ENCODE measurements at places on chromosomes 3 and 15. TPM values are rescaled to one million over a fixed set of nuclear protein-coding genes. Genes with fewer than 3 reads are reported as not detected.
A peak's percentile ranks its signal among the peaks of the same experiment; 100 is the strongest.

DNA sequence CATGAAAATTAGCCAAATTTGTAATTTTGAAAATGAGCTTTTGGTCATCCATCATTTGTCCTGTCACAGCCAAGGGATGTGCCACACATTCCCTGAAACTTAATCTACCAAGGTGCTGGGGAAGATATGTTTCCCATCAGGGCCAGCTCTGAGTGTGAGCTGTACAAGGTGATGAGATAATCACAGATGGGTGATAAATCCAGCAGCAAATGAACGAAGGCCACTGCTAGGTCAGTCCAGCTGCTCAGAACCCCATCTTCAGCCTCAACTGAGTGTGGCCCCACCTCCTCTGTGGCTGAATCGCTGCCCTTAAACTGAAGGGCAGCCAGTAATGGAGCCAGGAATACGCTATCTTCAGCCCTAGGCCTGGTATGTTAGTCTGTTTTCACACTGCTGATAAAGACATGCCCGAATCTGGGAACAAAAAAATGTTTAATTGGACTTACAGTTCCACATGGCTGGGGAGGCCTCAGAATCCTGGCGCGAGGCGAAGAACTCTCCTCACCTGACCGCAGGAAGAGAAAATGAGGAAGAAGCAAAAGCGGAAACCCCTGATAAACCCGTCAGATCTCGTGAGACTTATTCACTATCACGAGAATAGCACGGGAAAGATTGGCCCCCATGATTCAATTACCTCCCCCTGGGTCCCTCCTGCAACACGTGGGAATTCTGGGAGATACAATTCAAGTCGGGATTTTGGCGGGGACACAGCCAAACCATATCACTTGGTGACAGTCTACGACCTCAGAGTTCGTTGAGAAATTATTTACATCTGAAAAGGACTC lies 553.0 kb downstream of the NTRK3 start:
- no peak for DNase-seq

DNA sequence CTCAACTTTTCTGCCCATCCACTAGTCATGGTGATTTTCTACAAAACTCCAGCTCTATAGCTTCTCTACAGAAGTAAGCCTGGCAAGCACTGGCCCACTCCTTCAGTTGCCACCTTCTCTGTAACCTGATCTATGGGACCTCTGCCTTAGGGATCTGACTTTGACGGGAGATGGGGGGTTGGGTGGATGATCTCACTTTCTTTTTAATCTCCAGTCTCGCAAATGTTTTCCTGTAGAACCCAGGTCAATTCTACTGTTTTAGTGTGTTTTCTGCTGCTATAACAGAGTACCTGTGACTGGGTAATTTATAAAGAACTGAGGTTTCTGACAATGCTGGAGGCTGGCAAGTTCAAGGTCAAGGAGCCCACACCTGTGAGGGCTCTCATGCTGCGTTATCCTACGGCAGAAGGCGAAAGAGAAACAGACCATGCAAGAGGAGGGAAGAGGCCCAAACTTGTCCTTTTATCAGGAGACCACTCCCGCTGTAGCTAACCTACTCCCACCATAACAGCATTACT lies 189.9 kb upstream of the THRB start:
- no peak for DNase-seq

- no peak for DNase-seq
Observed at GRCh38 chr15:63967616-63968015, 78.7 kb downstream of the DAPK2 start.

PLSCR5 gene
- total RNA-seq, result not detected

DAZL gene
- total RNA-seq, result not detected

GRCh38 chr3:63344661-63345060 lies 66.6 kb downstream of the SYNPR start:
- no peak for DNase-seq

CILP gene
- not detected for total RNA-seq

DNA sequence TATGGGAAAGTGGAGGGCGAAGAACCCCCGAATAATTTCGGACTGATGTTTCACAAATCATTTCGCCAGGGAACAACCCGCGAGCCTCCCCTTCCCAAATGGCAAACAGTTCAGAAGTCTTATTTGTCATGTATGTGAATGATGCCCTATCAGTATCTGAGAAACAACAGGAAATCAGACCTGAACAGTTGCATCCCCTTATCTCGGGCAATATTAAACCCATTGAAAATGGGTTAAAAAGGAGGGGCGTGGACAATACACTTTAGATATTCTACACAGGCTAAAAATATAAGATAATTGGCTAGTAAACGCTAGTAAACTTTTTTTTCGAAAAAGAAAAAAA lies 1003.3 kb upstream of the NR2F2 start:
- peak; percentile 37 for DNase-seq

DNA sequence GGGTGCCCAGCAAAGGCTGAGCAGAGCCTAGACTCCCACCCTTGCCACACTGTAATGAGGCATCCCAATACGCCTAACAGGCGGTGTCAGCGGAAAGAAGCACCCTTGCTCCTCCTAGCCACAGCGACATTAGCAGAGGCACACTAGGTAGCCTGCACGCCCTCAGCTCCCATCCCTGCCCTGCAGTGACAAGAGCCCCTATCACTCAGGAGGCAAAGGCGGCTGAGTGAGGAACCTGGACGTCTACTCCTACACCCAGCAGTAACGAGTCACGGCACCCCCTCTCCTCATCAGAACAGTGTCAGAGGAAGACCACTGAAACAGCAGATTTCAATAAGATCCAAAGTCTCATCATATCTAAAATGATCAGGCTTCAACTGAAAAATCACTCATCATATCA lies 12.0 kb upstream of the MAP6D1 start:
- no peak for DNase-seq

GRCh38 chr3:169298247-169298992 lies 365.1 kb downstream of the MECOM start:
- no peak for DNase-seq

- no peak for DNase-seq
Observed at GRCh38 chr15:94792196-94792595, 560.8 kb downstream of the MCTP2 start.

DNA sequence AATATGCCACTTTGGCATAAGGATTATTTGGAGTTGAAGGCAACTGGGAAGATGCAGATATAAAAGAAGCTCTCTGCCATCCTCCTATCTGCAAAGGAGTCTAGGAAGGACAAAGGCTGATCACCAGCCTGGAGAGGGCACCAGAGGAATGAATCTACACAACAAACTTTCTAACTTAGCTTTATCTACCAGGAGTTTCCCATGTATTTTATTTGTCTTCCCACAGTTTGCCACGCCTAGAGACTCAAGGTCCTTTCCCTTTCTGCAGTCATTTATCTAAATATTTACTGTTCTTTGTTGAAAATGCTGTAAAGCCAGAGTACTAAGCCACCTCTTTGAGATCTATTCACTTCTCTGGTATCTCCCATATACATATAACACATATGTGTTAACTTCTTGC lies 32.2 kb downstream of the GPR176 start:
- peak; percentile 68 for DNase-seq

DNA sequence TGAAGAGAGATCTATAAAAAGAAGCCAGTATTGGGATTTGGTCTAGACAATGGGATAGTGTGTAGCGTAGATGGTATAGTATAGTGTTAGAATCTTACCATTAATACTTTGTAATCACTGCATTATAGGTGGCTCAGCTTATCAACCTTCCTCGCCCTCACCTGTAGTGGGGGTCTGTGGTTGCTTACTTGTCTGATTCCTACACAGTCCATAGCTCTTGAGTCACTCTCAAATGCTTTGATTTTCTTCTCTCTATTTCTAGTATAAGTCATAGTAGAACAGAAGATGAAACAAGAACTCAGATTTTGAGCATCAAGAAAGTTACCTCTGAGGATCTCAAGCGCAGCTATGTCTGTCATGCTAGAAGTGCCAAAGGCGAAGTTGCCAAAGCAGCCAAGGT lies 115.2 kb downstream of the IL1RAP start:
- DNase-seq, result no peak

DNA sequence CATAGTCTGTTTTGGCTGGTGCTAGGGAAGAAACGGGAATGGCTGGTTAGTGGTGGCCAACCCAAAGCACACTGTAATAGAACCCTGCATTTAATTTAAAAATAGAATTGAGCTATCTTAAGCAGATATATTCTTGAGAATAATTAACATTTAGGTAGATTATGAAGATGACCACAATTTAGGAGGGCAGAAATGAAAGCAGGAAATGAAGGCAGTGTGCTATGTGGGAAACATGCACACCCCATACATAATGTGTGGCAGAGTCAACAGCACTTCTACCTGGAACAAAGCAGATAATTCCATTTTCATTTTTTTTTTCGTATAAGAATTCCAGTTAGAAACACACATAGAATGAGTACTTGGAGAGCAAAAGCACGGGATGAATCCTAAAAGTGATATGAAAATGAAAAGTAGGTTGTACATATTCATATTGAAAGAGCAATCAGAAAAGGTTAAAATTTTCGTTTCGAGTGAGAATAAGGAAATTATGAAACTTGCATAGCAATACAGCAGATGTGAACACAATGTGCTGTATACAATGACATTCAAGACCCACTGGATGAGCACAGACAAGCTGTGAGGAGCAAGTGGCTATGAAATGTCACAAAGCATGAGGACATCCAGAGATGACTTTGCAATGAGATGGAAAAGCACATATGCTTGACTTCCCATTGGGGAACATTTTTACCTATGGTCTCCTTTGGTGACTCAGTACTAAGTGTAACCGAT lies 102.6 kb downstream of the TFG start:
- DNase-seq, result no peak

- no peak for DNase-seq
Observed at GRCh38 chr15:77464129-77464865, 43.6 kb downstream of the HMG20A start.

DNA sequence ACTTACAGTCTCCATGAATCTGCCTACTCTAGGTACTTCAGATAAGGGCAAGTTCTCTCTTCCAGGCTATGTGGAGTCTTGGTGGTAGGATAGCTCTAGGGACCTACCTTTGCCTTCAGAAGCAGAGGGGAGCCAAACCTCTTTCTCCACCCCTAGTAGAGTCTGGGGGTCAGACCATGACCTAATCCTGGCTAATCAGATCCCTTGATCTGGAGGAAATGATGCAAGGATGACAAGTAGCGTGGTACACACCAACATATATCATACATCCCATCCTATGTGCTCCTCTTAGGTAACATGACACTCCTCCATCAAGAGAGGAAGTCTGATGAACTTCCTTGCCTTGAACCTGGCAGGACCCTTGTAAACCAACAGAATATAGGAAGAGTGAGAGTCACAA lies 15.4 kb upstream of the PLA2G4F start:
- no peak for DNase-seq

DNA sequence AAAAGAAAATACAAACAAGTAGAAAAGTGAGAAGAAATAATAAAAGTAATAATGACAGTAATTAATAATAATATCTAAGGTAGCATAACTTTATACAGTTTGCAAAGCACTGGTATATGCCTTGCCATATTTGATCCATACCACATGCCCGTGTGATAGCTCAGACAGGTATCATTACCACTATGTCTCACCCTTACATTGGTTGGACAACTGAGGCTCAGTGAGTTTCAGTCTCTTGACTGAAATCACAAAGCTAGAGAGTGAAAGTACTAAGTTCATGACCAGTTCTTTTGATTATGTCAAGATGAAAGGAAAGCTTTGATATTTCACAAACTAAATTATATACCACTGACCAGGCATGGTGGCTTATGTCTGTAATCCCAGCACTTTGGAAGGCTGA lies 408.9 kb downstream of the GAP43 start:
- DNase-seq, result no peak

GRCh38 chr15:80060356-80061006 lies 1.0 kb downstream of the ZFAND6 start:
- peak; percentile 11 for DNase-seq

- no peak for DNase-seq
Observed at GRCh38 chr3:155013427-155013826, 66.7 kb upstream of the MME start.

RBPMS2 gene
- total RNA-seq, result 0.25 TPM

DNA sequence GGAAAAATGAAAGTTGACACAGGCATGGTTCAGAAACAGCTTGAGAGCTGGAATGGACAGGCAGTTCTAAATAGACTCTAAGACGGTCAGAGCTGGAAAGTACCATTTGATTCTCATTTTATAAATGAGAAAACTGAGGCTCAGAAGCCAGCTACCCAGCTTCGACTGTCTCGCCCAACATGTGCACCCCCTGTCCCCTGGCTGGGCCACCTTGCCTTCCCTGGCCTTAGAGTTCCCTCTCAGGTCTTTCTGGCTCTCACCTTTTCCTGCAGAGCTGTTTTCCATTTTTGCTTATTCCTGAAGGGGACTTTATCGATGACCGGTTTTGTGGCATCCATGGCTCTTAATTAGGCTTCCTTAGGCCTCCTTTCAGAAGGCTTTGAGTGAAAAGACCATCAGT lies 17.3 kb upstream of the DOCK3 start:
- no peak for DNase-seq

DNA sequence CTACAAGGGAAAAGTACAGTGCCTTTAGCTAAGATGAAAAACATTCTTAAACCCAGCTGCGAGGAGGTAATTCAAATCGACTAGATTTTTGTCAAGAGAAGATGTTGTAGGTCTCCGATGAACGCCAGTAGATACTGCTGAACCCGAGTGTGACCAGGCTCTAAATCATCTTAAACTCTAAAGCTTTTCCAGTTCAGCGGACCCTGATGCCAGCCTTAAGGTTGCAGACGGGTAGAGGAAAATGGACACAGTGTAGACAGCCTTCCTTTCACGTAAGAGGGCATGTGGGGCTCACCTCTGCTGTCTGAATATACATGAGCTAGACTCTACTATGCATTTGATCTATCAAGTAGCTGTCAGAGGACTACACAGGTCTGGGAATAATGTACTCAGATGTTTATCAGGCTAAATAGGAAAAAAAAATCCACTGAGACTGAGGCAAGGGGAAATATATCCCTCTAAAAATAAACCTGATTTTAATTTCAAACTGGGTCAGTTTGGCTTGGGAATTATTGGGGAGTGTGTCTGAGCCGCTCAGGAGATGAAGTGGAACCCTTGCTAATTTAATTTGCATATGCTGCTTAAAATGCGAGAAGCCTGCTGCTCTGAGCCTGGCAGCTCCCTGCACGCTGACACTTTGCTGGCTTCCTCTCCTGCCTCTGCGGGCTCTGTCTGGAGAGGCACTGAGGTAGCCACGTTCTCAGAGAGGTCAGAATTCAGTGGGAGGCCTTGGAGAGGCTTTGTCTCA lies 151.9 kb downstream of the CADPS start:
- no peak for DNase-seq

DNA sequence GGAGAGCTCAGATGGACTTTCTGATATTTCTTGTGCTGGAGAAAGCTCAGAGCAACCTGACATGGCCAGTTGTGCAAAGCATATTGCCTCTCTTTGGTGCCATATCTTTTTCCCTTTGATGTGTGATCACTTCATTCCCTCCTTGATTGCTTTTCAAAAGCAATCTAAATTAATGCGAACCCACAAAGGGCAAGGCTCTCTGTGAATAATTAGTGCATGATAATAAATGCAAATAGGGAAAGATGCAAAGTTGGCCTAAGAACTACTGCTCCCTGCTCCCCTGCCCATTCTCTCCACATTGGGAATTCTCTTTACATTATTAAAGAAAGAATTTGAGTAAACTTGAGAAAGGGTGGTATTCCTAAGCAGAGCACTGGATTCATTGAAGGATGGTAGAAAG lies 60.9 kb downstream of the SRGAP3 start:
- no peak for DNase-seq

- no peak for DNase-seq
Observed at GRCh38 chr15:81221449-81221848, 24.8 kb downstream of the IL16 start.

ISL2 gene
- 0.90 TPM for total RNA-seq

GRCh38 chr15:98983334-98983733 lies 24.3 kb downstream of the PGPEP1L start:
- no peak for DNase-seq

MORF4L1 gene
- 329 TPM for total RNA-seq
